ENCODE measurements at places on chromosomes 12 and 14. TPM values are rescaled to one million over a fixed set of nuclear protein-coding genes. Genes with fewer than 3 reads are reported as not detected.

Gene LTBP2
- total RNA-seq = 34.7 TPM

DNA sequence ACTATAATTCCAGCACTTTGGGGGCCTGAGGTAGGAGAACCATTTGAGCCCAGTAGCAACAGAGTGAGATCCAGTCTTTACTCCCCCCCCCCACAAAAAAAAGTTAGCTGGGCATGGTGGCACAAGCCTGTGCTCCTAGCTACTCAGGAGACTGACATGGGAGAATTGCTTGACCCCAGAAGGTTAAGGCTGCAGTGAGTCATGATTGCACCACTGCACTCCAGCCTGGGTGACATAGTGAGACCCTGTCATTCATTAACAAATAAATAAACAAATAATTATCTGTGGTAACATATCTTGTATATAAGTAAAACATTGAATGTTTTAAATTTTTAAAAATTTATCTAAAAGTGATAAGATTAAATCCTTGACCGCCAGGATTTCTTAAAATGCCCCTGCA, 4.8 kb downstream of the ENTPD5 start:
- no peaks in the 10 kb centered on the region for H3K36me3 ChIP-seq
- DNase-seq = no peak
- H3K27me3 ChIP-seq = no peaks in the 10 kb centered on the region

DNA sequence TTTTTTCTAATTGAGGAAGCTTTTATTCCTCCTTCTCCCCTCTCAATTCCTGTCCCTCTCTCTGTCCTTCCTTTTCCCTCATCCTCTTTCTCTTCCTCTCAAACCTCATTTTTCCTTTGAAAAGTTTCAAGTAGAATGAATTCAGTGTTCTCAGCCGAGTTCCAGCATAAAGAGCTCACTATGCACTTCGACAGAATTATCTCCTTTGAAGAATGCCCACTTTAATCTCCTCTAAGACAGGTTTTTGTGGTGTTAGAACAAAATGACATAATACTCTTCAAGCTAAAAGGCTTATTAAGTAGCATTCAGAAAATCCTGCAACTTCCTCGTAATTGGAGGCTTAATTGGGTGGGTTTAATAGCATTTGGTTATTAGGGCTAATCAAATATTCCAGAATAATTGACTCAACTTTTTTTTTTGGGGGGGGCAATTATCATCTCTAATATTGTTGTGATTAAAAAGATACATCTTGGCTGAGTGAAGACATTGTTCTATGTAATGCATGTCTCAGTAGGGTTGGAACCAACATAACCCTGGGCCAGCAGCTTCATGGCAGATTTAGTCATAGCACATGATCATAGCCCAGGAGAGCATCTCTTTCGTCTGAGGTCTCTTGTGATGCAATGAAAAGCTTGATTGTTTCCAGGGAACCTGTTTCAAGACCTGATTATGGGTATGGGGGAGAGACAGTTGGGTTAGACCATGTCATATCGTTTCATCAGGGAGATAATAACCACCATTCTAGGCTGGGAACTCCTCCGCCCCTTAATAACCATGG, 25.0 kb upstream of the SLC24A4 start:
- H3K27me3 ChIP-seq = peaks cover 13% of the 10 kb centered on the region
- H3K36me3 ChIP-seq = no peaks in the 10 kb centered on the region
- H3K27ac ChIP-seq = no peak overlapping the region
- no peak overlapping the region for H3K4me3 ChIP-seq
- DNase-seq = no peak

Gene NGB
- not detected for total RNA-seq

Gene KRT82
- total RNA-seq = not detected

DNA sequence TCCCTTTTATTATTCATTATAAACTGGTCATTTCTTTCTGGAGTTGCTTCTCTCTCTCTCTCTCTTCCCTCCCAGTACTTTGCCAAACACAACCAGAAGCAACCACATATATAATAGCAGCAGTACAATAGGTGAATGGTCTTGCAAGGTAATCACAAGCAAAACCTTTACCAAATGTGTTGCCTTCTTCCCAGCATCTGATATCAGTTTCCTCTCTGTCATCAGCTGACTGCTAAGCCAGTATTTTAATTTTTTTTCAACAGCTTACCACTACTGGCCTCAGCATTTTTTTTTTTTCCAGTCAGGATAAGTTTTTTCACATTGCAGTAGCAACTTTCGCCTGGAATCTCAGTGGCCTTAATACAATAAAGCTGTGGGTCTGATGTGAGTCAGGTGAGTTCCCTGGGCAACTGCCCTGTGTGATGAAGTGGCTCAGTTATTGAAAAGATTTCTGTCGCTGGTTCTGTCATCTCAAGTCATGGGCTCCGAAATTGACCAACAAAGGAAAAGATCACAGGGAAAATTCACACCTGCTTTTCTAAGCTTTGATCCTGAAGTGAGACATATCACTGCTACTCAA, 282.5 kb upstream of the AMIGO2 start:
- H3K4me3 ChIP-seq = no peak overlapping the region
- no peak overlapping the region for H3K27ac ChIP-seq
- H3K36me3 ChIP-seq = no peaks in the 10 kb centered on the region
- no peaks in the 10 kb centered on the region for H3K4me1 ChIP-seq

DNA sequence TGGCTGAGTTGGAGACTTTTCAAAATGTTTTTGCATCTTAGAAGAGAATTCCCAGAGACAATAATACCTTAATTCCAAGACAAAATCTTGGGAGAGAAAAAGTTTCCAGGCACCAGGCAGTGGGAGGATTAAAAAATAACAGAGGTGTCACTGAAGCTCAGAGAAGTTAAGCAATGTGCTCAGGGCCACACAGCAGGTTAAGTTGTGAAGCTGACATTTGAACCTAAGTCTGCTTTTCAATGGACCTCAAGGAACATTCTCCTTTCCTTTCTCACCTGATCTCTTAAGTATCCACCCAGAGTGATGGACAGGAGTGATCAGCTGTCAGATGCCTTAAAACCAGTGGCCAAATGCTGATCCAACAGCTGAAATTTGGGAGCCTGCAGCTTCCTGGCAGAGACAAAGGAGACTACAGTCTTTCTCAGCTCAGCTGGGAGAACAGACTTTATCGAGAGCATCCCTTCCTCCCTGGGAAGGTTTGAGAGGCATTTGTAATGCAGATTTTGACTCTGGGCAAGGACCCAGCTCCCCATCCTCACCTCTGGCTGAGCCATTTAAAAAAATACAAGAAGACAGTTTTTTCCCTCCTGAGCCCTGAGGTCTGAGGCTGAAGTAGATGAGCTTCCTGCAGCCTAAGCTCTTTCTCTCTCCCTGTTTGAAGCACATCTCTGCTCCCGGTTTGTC, 174.9 kb upstream of the RPH3A start:
- DNase-seq = no peak
- H3K27ac ChIP-seq = no peak overlapping the region
- H3K36me3 ChIP-seq = no peaks in the 10 kb centered on the region
- no peak overlapping the region for H3K4me3 ChIP-seq
- H3K4me1 ChIP-seq = no peaks in the 10 kb centered on the region
- peaks cover 16% of the 10 kb centered on the region for H3K27me3 ChIP-seq

Measured in breast epithelium (tissue), 4 donors.